Activated CD4-positive, alpha-beta T cell treated with anti-CD3 and anti-CD28 coated beads for 24 hours (primary cell): ENCODE measurements at places on chromosomes 2 and 18.

- DNase-seq = no peak
Measured at GRCh38 chr2:45256867-45257641, 247.8 kb upstream of the SIX2 start.

DNA sequence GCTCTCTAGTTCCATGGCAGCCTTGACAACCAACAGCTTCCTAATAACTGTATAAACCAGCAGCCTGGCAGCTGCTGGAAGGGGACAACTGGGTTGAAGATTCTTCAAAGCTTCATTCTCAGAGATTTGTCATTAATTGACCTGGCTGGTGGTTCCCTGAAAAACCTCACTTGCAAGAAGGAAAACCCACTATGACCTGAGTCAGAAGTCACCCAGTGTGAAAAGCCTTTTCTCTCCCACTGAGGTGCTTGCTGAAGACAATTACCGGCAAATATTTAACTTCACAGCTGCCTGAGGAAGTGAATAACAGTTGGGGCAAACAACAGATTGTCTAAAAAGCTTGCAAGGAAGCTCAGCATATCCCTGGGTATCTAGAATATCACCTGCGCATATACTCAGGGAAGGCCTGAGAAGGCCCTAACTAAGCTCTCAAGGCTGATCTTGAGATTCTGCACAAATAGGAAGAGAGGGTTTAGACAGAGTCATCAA is 49.9 kb downstream of the CRACDL start:
- DNase-seq = no peak

DNA sequence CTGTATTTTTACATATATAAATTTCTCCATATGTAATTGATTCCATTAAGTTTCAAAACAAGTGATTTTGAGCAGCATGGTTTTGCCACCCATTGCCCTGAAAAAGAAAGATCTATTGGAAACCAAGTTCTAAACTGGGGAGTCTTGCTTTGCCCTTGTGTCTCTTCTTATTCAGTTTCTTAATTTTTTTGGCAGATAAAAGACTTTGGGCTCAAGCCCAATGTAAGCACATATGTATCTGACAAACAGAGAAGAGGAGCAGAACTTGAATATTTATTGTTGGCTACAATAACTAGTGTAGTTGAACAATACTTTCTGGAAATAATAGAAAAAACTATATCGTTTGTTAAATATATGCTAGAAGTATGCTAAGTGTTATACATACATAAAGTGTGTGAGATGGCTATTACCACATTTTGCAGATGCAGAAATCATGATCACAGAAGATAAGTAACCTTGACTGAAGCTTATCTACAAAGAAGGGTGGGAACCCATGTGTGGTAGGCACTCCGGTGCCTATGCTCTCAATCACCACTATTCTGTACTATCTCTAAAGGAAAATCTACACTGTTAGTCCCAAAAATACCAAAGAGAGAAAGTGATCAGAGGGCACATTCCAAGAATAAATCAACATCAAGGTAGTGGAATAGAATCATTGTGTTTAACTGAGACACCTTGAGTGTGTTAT is 109.1 kb downstream of the PLA2R1 start:
- DNase-seq = no peak

DNA sequence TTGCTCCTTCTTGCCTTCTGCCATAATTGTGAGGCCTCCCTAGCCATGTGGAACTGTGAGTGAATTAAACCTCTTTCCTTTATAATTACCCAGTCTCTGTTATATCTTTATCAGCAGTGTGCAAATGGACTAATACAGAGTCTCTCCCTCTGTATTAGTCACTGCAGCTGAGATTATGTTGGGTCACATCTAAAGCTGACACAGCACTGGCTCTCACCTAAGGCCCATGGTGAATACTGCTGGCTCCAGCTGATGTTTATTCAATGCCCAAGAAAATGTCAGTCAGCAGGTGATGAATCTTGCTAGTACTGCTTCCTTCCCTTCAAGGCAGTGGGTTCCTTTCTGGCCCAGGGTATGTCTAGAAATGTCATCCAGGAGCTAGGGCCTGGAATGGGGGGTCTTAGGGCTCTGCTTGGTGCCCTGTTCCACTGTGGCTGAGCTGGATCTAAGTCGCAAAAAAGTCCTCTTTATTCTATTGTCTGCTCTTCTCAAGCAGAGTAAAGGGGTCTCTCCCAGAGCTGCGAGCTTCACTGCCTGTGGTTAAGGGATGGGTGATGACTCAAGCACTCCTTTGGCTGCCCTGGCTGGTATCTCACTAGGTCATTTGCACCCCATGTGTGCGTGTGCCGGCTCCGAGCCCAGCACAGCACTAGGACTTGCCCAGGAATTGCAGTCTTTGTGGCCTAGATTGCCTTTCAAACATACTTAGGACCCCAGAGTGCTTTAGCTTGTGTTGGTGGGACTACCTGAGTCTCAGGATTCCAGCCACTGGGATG is 29.9 kb downstream of the PPP1R1C start:
- no peak for DNase-seq

DNA sequence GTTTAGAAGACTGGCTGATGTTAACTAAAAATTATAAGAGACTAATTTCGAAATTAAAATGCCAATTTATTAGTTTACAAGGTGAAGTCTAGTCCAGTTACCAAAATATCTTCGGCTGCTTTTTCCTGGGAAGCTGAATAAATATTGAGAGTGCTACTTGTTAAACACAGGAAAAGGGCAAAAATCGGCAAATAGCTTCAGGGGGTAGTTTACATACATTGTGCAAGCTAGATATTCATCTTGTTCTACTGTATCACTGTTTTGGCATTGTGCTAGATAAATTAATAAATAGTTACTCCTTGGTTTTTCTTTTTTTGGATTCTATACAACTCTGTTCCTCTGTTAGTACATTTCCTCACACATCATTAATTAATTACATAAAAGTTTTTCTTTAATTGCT is 29.3 kb downstream of the NHEJ1 start:
- no peak for DNase-seq

- DNase-seq = no peak
Measured at GRCh38 chr2:62657783-62658182, 47.7 kb upstream of the EHBP1 start.

DNA sequence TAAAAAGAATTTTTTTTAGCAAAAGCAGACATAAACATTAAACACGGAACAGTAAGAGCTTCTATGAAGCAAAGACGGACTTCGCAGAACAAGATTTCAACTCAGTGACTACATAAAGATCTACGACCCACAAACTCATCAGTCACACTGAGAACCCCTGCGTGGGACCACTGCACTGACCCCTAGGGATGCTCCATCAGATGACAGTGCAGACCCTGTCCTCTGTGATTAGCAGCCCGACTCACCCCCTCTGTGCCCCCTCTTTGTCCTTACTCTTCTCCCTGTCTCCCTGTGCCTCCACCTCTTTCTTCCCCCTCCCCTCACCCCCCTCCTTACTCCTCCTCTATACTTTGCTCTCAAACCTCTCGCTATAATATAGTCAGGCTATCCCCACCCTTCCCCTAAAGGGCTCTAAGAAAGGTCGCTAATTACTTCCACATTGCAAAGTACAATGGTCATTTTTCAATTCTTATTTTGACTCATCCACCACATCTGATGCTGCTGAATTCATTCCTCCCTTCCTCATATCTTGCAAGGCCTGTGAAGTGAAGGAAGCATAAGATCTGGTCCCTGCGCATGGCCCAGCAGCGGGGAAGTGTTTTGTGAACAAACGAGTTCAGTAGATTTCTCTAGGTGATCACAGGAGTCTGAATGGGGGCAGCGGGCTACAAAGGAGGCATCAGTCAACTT is 89.3 kb downstream of the CABYR start:
- no peak for DNase-seq

DNA sequence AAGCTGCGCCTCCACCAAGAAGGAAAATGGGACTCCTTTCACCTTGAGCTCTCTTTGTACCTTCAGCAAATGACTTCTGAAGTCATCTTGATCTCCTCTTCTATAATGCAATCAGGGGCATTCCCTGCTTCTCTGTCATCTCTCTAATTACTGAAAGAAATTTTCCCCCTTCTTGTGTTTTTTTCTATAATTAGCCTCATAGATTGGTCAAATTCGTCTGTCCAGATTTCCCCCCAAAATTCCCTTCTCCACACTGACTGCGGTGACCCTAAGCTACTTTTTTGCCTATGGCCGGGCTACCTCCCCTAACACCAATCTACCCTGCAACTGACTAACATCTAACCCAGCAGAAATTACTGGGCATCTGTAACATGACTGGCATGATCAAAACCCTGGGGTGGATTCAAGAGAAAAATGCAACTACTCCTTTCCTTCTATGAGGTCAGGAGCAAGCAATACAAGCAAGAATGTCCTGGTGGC is 168.6 kb downstream of the BCL2 start:
- no peak for DNase-seq

- no peak for DNase-seq
Measured at GRCh38 chr18:54734059-54734458, 94.2 kb upstream of the RAB27B start.
